NCI-H82 (cell line): ENCODE measurements at places on chromosomes 5 and 9.

GRCh38 chr5:133122711-133123110 lies 70.9 kb downstream of the HSPA4 start:
- no peak for DNase-seq

GRCh38 chr5:10478436-10478835 lies 36.8 kb downstream of the ROPN1L start:
- no peak for DNase-seq

GRCh38 chr9:107615321-107615720 lies 125.8 kb upstream of the KLF4 start:
- DNase-seq = no peak

GRCh38 chr9:99035313-99035712 lies 69.6 kb upstream of the TGFBR1 start:
- DNase-seq = no peak

- DNase-seq = no peak
Observed at GRCh38 chr5:73096239-73096575, 24.2 kb upstream of the TMEM171 start.

- no peak for DNase-seq
Observed at GRCh38 chr5:179158556-179158955, 98.4 kb downstream of the ZNF354C start.

GRCh38 chr5:89071941-89072331 lies 189.0 kb upstream of the MEF2C start:
- DNase-seq = no peak

DNA sequence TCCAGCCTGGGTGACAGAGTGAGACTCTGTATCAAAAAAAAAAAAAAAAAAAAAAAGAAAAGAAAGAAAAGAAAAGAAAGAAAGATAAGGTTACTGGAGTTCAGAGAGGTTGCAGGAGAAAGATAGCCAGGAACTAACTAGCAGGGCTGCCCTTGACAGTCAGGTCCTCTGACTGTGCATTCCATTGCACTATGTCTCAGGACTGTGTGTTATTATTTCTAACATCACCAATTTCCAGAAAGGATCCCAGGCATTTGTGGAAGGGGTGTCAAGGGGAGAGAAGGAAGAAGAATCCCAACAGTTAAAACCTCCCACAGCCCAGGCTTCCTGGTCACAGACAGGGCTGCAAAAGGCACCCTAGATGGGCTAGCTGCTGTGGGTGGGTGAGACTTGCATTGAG lies 25.1 kb downstream of the KLF4 start:
- DNase-seq = no peak

DNA sequence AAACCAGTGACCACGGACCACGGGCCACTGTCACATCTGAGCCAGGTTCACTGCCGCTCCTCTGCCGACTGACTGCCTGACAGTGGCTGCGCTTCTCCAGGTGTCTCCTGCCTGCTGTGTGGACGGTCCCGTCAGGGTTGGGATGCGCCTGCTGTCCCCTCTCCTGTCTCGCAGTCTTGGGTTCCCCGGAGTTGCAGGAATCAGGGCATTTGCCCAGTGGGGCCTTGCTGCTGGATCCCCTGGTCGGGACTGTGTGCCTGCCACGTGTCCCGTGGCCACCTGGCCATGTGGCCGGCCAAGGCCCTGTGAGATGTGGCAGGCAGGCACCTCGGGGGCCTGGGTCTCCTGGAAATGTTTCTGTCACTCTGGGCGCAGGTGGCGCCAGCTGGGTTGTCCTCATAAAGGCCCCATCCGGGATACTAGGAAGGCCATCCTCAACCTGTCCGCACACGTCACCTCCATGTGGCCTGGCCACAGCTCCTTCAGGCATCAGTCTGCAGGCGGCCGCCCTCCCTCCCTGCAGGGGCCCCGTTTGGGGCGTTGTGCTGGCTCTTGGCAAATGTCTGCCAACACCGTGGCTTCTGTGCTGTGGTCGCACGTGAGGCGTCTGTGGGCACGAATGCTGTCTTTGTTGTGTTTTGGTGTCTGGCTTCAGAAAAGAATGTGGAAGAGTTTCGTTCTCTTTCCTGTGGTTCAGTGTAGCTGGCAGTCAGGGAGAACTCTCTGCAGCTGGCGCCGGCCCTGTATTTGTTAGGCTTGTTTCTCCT lies 6.4 kb upstream of the TOR4A start:
- DNase-seq = no peak

GRCh38 chr5:133357758-133358157 lies 254.6 kb downstream of the FSTL4 start:
- DNase-seq = no peak

DNA sequence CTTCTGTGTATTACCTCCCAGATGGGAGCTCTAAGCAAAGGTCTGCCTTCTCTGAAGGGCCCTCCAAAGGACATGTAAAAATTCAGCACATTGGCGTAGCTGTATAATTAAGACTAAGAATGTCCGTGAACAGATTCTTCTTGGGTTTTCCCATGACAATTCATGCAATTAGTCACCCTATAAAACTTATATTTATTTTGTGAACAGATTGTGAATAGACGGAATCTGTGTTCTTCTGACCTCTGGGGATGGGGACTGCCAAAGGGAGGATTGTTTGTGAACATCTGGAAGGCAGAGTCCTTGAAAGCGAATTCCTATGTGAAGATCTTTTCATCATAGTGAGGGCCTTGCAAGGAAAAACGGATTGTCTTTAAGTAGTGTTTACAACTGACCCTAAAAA lies 111.3 kb downstream of the EGFLAM start:
- no peak for DNase-seq
